ENCODE measurements at places on chromosomes 12 and 14.

DNA sequence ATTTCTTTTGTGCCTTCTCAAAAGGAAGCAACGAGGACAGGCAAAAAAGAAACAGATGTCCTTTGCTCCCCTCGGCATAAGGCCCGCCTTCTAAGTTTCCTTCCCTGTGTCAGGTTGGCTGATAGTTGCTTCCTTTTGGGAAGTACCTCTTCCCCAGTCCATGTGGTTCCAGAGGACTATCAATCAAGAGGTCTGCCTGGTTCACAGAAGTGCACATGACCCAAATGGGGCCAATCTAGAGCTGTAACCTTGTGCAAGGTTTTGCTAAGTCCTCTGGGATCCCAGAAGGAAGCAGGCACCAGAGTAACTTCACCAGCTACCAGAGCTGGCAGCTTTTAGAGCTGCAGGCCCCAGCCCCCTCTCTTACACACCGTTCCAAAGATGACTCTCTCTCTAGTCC is 42.6 kb downstream of the TMEM63C start:
- no peak for DNase-seq

DNA sequence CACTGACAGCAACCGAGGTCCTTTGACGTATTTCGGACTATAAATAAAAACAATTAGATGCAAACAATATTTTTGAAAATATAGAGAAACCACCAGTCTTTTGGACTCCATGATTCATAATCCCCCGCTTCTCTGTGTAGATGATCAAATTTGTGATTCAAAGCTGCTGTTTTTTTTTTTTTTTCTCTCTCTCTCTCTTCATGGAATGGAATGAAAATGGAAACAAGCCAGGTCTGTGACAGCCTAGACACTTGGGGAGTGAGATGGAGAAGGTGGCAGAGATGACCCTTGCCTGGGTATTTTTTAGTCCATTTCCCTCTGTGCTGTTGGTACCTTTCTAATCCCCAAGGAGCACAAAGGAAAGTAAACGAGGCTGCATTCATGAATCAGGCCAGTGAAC is 248.5 kb downstream of the GLT1D1 start:
- DNase-seq, result no peak

- DNase-seq, result no peak
Observed at GRCh38 chr12:110564471-110564991, 18.6 kb downstream of the PPTC7 start.

- DNase-seq, result no peak
Observed at GRCh38 chr12:1666215-1666614, 24.7 kb upstream of the ADIPOR2 start.

DNA sequence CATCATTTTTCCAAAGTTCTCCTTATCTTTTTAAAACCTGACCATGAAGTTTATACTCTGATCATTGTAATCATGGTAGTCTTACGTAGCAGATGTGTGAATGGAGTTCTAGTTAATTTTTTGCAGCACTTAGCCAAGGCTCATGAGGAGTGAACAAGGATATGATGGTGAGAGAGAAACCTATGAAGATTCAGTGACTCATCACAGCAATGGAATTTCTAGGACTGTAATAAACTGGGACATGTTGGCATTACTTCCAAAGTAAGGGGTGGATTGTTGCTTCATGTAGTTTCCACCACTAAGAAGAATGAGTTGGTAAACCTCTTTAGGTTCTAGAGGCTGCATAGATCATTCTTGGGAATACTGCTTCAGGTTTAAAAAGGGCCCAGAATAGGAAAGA is 102.7 kb downstream of the LRRIQ1 start:
- no peak for DNase-seq

DNA sequence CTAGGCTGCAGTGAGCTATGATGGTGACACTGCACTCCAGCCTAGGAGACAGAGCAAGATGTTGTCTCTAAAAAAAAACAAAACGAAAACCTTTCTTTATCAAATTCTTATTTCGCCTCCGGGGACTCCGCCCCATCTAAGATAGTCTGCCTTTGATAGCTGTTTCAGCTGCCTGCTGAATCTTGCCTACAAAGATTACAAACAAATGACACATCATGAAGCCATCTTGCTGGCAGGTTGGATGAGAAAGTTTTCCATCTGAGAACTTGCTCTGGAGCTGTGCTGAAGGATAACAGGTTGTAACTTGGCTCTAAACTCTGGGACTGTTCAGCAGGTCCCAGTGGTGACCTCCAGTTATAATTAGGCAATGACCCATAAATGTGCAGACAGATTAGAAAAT is 41.8 kb upstream of the AEBP2 start:
- no peak for DNase-seq

GRCh38 chr14:92951261-92951660 is 28.3 kb downstream of the CHGA start:
- DNase-seq, result no peak

DNA sequence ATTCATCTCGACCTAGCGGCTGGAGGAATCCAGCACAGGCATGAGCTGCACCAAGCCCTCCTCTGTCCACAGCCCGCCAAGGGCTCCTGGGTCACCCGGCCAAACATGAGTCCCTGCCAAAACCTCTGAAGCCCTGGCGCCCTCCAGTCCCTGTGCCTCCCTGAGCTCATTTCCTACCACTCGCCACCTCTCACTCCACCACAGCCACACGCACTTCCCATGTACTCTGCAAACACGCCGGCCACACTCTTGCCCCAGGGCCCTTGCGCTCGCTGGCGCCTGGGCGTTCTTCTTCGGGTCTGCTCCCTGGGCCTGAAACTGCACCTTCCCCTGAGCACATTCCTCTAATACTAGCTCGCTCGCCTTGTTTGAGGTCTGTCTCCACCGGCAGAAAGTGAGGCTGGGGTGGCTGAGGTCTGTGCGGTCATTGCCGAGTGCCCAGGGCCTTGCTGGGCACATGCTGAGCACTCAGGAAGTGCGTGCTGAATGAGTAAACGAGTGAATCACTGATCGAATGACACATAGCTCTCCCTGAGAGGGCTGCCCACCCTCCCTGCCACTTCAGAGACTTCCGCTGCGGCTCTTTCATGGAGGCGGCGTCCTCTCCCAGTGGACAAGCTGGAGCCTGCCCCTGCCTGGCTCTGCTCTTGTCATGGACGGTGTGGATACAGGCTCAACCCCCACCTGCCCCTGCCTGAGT is 33.7 kb upstream of the DLK1 start:
- DNase-seq, result no peak

- peak; percentile 45 for DNase-seq
Observed at GRCh38 chr14:55107766-55108554, 21.1 kb upstream of the LGALS3 start.

GRCh38 chr14:34277191-34277590 is 184.8 kb downstream of the SPTSSA start:
- no peak for DNase-seq

GRCh38 chr14:68822926-68823325 is 30.1 kb upstream of the ZFP36L1 start:
- no peak for DNase-seq

GRCh38 chr12:68614769-68615168 is 4.1 kb downstream of the RAP1B start:
- no peak for DNase-seq

GRCh38 chr14:71536015-71536740 is 396.1 kb upstream of the RGS6 start:
- no peak for DNase-seq

DNA sequence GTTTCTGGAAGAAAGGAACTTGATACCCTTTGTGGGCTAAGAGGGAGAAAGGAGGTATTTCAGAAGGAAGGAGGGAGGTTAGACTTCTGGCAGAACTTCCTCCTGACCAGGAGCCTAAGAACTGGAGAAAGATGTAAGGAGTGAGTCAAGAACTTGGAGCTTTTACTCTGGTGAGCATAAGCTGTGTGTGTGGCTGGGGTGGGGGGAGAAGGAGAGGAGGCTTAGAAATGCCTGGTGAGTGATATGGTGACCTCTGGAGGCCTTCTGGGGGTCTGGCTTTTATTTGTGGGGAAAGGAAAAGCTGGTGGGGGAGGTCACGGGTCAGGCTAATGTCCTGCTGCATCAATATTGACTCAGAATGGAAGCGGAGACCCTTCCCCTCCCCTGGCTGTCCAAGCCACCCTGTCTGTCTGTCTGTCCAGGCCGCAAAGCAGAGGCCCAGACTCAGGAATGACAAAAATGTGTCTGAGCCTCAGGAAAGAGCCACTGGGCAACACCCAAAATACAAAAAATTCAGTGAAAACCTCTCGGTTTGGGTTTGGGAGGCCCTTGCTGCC is 4.8 kb downstream of the LRP1 start:
- DNase-seq, result no peak

DNA sequence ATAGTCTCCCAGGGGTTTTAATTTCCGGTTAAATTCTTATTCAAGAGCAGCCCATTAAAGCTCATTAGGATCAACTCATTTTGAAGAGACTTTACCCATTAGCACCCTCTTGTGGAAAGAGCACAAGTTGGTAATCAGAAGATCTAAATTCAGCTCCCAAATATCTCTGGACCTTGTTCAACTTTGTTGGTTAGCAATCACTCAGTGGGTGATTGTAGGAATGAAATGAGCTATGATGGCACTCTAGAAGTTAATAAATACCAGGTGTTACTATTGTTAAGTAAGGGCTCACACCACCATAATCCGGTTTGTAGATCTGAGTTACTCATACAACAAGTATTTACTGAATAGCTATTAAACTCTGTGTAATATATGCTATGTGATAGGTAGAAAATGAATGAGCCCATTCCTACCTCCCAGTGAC is 42.9 kb downstream of the TRIP11 start:
- peak; percentile 9 for DNase-seq

DNA sequence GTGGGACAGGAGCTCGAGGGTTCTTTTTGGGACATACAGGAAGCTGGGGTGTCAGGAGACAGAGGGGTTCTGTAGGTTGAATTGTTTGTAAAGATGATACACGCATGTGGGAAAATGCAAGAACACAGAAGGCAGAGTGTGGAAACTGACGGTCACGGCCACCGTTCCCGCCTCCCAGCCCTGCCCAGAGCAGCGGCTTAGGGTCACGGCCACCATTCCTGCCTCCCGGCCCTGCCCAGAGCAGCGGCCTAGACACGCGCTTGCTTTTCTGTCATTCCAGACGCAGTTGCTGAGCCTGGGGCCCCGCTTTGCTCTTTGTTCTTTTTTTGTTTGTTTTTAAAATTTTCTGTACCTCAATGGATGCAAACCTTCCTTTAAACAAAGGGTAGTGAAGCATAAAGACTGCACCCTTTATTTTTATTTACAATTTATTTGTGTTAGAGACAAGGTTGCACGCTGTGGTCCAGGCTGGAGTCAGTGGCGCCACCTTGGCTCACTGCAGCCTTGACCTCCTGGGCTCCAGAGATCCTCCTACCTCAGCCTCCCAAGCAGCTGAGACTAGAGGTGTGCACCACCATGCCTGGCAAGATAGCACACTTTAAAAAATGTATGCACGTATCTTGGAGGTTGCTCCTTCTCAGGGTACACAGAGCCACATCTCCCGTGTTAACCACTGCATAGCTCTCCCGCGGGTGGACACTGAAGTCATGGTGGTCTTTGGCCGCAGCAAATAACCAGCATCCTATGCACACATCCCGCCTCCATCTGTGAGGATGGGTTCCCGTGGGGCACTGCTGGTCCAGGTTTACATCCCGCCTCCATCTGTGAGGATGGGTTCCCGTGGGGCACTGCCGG is 142.3 kb downstream of the ADGRD1 start:
- no peak for DNase-seq

DNA sequence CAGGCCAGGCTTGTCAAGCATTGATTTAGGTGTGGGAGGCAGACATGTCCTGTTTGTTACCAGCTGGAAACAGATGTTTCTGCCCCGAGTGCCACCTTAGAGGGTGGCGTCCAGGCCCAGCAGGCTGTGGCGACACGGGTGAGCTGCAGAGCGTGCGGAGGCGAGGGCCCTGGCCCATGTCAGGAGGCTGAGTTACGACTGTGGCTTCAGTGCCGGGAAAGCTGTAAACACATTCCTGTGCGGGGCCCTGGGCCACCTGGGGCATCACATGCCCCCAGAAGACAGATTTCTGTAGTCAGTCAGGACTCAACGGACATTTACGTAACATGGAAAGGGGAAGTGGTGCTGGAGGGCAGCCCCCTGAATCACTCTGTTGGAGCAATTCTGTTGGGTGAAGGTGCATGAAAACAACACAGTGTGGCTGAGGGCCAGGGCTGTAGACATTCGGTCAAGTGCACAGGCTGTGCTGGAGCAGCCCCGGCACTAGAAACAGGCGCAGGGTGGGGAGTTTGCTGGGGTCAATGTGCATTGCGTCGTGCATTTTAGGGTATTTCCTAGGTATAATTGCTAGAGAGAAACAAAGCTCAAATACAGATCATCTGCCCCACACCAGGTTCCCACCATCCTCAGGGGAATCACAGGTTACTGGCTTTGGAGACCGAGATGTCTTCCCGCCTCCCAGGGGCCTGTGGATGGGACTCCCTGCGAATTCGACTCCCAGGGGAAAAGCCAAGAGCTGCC is 291.8 kb downstream of the TMEM121 start:
- no peak for DNase-seq

- no peak for DNase-seq
Observed at GRCh38 chr12:46659824-46660223, 166.0 kb downstream of the SLC38A4 start.

DNA sequence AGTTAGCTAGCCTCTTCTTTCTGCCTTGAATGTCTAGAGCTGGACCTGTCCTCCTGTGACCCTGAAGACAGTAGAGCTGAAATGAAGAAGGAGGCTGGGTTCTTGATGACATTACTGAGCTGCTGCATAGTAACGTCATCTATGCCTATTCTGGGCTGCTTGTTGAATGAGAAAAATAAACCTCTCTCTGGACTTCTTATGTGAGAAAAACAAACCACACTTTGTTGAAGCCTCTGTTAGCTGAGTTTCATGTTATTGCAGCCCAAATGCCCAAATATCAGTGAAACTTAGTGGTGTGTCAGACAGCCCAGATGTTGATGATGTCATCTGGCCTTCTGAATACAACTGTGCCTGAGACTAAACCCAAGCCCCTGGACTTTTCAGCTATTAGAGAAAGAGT is 67.0 kb upstream of the MAX start:
- DNase-seq, result no peak

- DNase-seq, result no peak
Observed at GRCh38 chr12:67818459-67818903, 169.9 kb downstream of the DYRK2 start.

- DNase-seq, result no peak
Observed at GRCh38 chr12:69073035-69073434, 140.1 kb upstream of the CPM start.

Data from DMS 273 treated with DMSO at 0.1 percent for 48 hours (cell line).